ENCODE measurements at places on chromosomes 5 and 9.

DNA sequence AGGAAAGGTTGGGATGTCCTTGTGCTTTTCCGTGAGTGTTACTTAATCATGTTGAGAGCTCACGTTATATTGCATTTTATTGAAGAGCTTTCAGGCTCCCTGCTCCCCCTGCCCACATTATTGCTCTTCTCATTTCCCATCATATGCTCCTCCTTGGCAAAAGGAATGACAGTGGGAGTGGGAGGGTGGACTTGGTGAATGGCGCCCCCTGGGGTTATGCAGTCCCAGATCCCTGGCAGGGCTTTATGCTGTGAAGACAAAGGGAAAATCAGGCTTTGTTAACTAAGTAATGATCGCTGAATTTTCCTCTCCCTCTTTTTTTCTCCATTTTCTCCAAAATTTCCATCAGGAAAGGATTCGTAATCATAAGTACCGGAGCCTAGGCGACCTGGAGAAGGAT, 166.6 kb downstream of the SMARCA2 start:
- DNase-seq: peak; percentile 58

GRCh38 chr9:35892051-35892450, 14.0 kb upstream of the HRCT1 start:
- no peak for DNase-seq

DNA sequence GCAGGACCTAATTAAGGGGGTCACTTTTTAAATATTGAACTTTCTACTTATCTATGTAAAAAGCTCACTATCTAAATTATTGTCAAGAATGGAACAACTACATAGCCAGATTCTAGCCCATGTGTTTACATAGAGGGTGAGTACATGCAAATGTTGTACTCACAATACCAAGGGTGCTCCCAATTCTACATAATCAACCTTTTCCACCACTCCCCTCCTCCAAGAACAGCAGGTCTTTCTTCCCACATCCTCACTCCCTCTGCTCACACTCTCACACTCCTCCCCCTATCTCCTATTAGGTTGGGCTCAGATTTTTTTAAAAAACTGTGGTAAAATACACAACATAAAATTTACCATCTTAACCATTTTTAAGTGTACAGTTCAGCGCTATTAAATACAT, 325.4 kb downstream of the ARL15 start:
- DNase-seq: no peak

DNA sequence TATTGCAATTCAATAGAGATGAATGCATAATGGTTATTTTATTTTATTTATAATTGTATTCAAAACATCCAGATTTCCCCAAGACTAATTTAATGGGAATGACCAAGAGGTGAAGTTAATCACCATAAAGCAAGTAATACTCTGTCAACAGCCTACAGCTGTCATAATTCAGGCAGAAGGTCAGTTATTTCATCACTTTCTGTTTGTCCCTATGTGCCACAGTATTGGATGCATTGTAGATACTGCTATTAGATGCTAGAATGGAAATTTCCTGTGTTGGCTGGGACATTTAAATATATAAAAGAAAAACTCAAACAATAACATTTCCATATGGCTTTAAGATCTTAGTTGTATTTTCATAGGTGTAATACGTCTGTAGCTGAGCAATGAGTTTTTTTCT, 56.7 kb upstream of the MINAR2 start:
- no peak for DNase-seq

GRCh38 chr5:4158750-4159447, 563.3 kb downstream of the IRX1 start:
- DNase-seq: no peak

DNA sequence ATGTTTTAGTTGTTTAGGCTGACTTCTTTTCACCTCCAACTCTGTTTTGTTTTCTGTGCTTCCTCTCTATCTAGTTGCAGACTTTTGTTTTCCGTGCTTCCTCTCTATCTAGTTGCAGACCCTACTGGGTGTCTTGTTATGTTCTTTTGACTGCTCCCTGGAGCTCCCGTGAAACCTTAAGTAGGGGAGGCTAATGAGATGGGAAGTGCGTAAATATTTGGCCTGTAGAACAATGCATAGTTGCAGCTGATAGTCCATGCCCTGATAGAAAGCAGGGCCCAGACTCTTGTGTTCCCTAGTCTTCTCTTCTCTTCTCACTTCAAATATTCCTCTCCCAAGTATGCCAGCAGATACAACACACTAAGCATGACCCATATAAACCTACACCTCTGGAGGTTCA, 757.0 kb downstream of the BRINP1 start:
- DNase-seq: no peak

DNA sequence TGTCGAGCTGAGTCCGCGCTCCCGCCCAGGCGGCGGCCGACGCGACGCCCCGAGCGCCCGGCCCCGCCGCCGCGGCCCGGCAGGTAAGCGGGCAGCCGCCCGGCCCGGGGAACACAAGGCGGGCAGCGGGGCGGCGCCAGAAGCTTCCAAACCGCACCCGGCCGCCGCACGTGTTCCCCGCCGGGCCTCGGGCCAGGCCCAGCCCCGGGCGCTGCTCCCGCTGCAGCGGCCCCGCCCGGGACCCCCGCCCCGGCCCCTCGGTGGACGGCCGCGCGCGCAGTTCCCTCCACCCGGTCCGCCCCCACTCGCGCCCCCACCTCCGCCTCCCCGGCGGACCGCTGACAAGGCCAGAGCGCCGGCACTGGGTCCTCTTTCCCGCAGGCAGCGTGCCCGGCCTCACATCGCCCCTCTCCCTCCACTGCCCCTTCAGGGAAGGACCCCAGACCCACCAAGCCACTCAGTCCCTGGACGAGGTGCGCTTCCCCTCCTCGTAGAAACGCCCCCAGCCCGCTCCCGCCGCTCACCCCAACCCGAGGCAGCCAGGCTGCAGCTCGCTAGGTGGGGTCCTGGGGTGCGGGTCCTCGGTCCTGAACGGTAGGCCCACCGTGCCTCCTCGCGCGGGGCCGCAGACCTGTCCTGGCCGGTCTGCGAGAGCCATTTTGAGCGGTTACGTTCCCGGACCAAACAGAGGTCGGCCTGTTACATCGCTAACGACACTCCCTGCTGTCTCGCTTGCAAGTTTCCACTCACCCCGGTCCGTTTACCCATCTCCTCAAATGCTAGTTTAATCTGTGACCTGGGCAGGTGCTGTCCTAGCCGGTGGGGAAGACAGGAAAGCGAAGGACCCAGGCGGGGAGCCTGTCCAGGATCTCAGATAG, 475 bp downstream of the WDR5 start:
- peak; percentile 57 for DNase-seq

- no peak for DNase-seq
Observed at GRCh38 chr9:136474021-136474640, 8.7 kb downstream of the SEC16A start.

DNA sequence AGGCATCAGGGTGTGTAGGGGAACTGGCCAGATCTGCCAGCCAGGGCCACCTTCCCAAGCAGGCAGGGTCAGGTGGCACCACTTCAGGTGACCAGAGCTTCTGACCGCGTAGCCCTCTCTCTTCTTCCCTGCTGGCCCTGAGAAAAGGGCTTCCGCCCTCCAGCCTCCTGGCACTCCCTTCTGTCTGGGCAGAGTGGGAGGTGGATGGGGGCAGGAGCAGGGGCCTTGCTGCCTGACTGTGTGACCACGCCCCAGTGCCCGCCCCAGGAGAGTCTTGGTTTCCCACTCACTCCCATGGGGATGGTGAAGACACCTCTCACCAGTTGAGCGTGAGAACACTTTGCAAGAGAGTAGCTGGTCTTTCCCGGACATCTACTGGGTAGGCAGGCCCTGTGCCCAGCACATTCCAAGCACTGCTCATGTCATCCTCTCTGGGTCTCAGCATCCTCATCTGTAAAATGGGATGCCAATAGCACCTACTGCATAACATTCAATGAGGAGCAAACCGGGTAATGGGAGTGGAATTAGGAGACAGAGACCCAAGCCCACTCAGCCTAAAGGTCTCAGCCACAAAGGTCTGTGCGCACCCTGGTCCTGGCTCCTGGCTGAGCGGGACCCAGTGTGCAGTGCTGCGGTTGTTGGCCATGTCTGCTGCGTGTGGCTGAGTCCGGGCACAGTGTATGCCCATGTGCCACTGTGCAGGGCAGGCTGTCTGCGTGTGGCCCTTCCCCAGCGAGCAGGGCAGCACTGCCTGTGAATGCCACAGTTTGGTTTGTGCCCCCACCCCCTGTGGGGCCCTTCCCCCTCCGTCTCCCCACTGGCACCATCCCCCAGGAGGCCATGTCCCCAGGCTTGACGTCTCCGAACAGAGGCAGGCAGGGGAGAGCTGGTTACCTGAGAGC, 179.1 kb upstream of the IER5L start:
- no peak for DNase-seq

DNA sequence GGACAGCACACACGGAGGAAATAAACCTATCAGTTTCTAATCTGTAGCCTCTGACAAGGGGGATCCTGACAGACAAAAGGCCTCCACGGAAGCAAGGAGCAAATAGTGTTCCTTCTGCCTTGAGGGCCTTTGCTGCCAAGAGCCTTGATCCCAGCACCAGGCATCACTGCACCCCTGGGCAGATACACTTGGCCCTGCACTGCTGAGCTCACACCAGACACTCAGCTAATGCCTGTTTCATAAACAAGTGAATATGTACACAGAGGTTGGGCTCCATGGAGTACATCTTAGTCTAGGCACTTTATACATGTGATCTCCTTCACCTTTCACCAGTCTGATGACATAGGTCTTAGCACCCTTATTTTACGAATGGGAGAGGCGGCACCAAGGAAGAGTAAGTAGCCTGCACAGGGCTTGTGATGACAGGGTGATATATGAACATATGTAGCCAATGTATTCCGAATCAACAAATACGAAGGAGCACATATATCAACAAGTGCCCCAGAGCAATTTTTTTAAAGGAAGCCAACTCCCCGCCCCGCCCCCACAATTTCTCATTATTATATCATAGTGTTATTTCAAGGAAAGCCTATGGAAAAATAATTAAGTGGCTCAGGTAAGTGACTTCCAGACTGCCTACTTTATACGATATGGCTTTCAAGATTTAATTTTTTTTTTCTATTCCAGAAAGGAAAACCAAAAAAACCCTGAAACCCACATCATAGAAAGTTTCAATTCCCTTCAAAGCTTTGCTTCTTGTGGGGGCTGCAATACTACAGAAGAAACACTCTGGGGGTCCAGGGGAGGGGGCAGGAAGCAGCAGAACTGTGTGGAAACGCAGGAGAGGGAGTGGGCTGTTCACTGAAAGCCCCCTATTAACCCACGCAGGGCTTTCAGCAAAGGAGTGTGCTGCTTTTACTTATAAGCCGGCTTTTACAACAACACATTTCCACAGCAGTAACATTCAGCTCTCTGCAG, 32.0 kb downstream of the CDC14B start:
- DNase-seq: no peak

GRCh38 chr5:27708534-27708933, 670.1 kb upstream of the CDH9 start:
- DNase-seq: no peak

- no peak for DNase-seq
Observed at GRCh38 chr5:79794347-79794746, 104.7 kb downstream of the CMYA5 start.

- DNase-seq: no peak
Observed at GRCh38 chr5:57862471-57862911, 379.9 kb upstream of the ACTBL2 start.

DNA sequence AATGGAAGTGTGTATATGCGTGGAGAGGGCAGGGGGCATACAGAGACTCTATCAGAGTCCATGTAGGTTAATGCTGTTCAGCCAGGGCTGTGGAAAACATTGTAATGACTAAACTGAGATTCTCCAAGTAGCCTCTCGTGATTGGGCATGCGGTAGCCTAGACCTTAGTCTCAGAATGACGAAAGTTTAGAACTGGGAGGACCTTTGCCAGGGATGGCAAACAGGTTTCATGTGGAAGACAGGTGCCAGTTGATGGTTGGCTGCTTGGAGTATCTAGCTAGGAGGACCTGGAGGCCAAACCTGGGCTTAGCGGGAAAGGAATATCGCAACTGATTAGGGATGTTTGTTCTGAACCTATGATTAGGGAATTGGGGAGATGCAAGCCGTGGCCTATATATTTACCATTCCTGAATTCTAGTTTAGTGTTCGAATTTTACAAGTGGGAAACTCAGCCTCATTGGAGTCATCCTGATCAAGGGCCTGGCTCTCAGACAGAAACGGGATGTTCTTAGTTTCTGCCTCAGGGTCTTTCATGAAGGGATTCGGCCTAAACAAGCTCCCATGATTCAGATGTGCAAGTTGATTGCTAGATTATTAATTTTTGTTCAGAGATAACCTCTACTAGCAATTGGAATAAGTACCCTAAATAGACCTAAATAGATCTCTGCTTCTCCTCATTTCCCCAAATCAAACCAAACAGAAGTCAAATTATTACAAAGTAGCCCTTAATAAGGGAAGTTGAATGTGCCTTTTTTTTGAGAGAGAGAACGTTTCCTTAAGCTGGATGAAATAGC, 26.8 kb upstream of the TJP2 start:
- DNase-seq: no peak

DNA sequence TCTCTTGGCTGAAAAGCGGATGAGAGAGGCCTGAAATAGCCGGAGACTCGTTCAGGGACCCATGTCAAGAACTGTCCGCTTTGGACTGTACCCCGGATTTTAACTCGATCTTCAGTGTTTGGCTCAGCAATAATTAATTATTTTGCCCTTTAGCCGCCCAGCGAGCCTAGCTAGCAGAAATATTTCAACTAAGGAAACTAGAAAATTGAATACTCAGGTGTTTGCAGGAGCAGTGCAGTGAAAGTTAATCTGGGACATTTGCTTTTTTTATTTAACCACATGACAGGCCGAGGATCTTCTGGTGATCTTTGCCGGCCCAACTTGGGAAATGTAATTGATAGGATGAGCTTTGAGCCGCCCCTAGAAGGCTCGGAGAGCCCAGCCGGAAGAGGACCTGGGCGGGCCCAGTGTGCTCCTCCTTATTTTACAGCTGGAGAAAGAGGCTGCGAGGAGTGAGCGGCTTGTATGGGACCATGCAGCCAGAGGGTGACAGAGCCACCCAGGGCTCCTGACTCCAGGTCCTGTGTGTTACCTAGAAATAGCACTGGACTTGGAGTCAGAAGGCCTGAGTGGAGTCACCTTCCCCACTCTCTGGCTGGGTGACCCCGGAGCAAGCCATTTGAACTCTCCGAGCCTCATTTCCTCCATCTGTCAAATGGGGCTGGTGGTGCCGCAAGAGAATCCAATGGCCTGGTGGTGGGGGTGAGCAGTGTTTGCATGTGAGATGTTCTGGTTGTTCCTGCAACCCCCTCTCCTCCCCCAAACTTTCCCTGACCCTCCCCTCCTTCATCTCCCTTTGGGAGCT, 2.4 kb downstream of the PPARGC1B start:
- no peak for DNase-seq

GRCh38 chr5:125882061-125882460, 541.1 kb upstream of the GRAMD2B start:
- DNase-seq: no peak

GRCh38 chr9:34526026-34526425, 3.2 kb upstream of the ENHO start:
- no peak for DNase-seq

- DNase-seq: no peak
Observed at GRCh38 chr5:154262342-154262741, 71.8 kb downstream of the GALNT10 start.

All from hematopoietic multipotent progenitor cell treated with erythropoietin and hydrocortisone succinate and interleukin-3 and kit ligand, for 4 days (in vitro differentiated cells).